HT1080 (cell line): ENCODE measurements at places on chromosomes 7 and 10.

GRCh38 chr10:20767028-20767427, 130.1 kb downstream of the NEBL start:
- peak; percentile 20 for DNase-seq

DNA sequence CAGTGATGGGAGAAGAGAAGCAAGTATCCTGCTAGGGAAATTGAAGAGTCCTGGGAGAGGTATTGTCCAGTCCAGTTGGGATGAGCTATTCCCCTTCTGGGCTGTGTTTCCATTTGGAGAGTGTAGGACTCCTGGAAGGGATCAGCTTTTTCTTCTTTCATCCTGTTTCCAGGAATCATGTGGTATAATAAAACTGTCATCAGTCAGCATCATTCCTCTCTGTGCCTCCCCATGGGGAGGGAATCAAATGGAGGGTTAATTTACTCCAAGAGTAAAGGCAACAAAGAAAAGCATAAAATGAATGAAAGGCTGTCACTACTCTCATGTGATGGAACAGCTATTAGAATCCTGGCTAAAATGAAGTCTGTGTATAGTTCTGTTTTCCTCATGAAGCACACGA, 429.9 kb downstream of the SORCS3 start:
- no peak for DNase-seq

- DNase-seq: no peak
Observed at GRCh38 chr7:36599645-36600313, 124.5 kb downstream of the AOAH start.

GRCh38 chr7:34117573-34117972, 212.2 kb downstream of the BMPER start:
- no peak for DNase-seq

GRCh38 chr7:18530224-18531179, 35.0 kb downstream of the HDAC9 start:
- DNase-seq: no peak

DNA sequence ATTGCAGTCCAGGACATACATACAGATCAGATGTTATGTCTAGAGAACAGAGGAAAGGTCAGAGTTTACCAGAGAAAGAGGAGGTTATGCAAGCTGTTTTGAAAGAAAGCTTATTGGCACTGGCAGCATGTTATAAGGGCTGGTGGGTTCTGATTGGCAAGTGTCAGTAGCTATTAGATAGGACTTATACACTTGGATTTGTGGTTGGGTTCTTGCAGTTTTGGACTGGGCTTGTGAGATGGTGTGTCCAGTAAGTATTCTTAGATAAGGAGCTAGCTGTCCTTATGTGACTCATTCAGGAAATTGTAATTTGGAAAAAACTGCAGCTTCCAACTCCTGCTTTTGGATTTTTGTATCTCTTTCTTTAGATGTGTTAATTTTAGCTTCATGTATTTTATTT, 130.7 kb upstream of the NAMPT start:
- DNase-seq: peak; percentile 43

GRCh38 chr7:134044682-134045081, 82.5 kb upstream of the LRGUK start:
- no peak for DNase-seq

DNA sequence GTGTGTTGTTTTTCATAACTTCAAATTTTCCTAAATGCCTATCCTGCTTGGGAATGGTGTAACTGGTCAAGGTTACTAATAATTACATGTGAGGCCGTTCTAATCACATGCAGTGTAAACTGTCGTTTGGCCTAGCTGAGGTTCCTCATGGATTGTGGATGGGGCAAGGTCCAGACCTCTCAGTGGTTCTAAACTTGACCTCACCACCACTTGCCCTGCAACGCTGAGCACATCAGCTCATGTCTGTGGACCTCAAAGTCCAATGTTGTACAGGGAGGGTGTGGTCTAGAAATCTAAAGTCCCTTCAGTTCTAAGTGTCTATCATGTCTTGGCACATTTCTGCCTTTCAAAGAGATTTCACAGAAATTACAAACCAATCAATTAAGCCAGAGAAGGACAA, 15.6 kb downstream of the RBP3 start:
- no peak for DNase-seq
